ENCODE measurements at places on chromosomes 6 and 20.

GRCh38 chr6:156279261-156279969 is 497.8 kb upstream of the ARID1B start:
- DNase-seq: no peak

- DNase-seq: no peak
Measured at GRCh38 chr6:56727097-56727850, 84.6 kb upstream of the DST start.

- DNase-seq: no peak
Measured at GRCh38 chr20:35279533-35280174, 1.7 kb upstream of the MMP24OS start.

DNA sequence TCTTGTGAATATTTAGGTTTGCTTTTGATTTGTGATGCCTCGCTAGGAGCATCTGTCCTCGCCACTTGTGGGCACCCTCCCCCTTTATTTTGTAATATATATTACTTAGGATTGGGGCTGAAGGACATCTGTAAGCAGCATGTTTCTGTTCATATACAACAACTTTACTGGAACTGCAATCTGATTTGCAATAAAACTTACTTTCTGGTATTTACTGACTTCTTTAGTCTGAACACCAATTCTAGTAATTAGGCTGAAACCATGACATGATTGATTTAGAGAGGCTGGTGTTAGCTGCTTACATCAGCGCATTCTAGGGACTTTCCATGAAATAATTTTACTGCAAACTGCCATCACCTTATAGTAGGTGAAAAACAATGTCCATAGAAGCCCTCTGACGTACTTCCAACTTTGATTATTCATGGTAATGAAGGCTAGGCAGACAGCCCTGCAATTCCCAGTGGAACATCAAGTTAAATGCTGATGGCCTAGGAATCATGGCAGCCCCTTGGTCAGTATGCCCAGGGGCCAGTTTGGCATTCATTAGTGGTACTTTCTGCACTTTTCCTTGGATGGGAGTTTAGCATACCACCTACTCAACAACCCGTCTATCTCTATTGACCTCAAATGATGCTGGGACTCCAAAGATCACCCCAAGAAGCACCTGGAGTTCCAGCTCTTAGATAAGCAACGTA is 132.9 kb upstream of the MCHR2 start:
- no peak for DNase-seq

- no peak for DNase-seq
Measured at GRCh38 chr20:2942439-2942838, 69.2 kb downstream of the PTPRA start.

DNA sequence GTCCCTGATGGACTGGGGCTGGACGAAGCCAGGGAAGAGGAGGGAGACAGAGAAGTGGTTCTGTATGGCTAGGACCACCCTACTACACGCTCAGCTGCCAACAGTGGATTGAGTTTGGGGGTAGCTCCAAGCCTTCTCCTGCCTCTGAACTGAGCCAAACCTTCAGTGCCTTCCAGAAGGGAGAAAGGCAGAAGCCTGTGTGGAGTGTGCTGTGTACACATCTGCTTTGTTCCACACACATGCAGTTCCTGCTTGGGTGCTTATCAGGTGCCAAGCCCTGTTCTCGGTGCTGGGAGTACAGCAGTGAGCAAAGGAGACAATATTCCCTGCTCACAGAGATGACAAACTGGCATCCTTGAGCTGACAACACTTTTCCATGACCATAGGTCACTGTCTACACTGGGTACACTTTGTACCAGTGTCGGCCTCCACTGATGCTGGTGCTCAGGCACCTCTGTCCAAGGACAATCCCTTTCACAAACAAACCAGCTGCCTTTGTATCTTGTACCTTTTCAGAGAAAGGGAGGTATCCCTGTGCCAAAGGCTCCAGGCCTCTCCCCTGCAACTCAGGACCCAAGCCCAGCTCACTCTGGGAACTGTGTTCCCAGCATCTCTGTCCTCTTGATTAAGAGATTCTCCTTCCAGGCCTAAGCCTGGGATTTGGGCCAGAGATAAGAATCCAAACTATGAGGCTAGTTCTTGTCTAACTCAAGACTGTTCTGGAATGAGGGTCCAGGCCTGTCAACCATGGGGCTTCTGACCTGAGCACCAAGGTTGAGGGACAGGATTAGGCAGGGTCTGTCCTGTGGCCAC is 11.3 kb upstream of the RBCK1 start:
- DNase-seq: no peak

DNA sequence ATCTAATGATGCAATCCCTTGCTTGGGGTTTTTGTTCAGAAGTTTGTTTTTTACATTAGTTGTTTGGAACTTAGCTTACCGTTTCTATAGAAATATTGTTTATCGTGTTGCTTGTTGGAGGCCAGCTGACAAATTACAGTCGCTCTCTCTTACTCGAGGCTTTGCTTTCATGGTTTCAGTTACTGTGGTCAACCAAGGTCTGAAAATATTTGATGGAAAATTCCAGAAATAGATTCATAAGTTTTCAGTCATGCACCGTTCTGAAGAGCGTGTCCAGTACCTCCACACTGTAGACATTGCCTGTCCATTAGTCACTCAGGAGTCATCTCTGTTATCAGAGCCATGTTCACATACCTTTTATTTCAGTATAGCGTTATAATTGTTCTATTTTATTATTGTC is 47.9 kb downstream of the DEK start:
- DNase-seq: no peak

- no peak for DNase-seq
Measured at GRCh38 chr20:59821788-59822187, 111.6 kb downstream of the SYCP2 start.

- no peak for DNase-seq
Measured at GRCh38 chr6:80363501-80364122, 257.1 kb downstream of the BCKDHB start.

DNA sequence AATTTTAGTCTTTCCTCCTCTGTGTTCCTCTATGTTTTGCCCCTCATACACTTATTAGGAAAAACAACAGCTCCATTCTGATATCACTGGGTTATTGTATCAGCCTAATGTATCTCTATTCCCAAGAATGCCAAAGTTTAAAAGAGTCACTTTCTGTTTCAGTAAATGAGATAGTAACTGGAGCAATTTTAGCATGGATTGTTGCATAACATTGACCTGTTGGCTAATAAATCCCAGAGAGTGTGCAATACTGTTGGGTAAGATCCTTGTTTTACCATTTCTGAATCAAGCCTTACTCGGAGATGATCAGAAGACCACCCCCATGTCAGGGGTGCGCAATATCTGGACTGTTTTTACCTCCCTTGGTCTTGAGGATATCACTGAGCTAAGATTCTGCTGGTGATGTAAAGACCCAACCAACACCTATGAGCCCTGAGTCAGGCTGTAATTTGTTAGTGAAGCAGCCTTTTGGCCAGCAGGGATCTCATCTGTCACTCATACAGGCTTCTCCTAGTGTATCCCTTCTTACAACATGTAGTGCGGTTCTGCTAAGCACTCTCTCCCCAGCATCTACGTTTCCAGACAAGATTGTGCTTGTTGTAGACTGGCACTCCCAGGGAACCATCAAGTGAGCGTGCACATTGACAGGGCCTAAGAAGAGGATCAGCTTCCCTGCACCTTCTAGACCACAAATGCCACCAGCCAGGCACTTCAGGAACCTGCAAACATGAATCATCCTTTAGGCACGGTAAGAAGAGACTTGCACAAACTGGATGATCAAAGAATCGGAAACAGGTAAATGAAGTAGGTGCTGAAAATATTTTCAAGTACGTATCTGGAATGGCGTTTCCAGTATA is 11.5 kb upstream of the IPCEF1 start:
- no peak for DNase-seq

GRCh38 chr6:109315341-109316110 is 66.7 kb downstream of the CD164 start:
- DNase-seq: no peak

DNA sequence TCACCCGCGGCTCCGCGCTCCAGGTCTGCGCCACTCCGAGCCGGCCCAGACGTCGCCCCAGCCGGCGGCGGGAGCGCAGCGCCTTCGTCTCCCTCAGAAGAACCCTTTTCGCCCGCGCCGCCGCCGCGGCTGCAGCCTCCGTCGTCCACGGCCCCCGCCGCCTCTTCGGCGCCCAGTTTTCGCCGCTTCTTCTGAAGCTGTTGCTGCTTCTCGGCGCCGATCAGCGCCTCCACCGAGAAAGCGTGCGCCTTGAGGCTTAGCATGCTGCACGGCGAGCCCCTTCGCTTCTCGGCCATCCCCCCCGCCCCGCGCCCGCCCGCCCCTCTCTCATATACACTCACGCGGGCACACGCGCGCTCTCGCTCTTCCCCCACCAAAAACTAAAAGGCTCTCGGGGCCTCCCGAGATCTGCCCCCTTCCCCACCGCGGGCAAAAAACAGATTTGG is 489 bp downstream of the TBX18 start:
- no peak for DNase-seq

DNA sequence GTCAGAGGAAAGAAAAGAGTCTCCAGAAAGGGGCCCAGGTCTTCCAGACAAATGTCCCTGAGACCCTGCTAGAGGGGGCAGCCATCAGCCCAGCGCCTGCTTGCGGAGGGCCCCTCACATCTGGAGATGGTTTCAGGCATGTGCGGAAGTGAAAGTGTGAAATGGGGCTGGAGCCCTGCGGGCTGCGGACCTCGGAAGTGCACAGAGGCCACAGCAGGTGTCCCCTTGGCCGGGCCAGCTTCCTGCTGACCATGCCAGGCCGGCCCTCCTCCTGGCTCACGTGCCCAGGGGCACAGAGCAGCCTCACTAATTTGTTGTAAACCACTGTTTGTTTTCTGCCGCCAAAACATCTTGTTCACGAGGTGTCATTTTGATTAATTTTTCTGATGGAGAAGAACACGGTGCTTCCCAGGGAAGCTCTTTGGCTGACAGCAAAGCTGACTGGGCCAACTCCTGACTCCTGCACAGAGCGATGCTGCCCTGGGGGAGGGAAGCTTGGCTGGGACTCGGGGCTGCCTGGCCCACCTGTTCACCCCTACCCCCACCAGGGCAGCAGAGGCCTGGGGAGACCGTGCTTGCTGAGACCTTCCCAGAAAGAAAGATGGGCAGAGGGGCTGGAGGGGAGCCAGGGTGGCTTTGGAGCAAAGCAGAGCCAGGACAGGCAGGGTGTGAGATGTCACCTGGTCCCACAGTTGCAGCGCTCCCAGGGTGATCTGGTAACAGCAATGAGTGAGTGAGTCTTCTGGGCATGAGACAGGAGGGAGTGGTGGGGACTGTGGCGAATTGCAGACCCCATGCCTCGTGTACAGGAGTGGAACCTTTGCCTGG is 54.2 kb downstream of the BCAS4 start:
- DNase-seq: no peak

DNA sequence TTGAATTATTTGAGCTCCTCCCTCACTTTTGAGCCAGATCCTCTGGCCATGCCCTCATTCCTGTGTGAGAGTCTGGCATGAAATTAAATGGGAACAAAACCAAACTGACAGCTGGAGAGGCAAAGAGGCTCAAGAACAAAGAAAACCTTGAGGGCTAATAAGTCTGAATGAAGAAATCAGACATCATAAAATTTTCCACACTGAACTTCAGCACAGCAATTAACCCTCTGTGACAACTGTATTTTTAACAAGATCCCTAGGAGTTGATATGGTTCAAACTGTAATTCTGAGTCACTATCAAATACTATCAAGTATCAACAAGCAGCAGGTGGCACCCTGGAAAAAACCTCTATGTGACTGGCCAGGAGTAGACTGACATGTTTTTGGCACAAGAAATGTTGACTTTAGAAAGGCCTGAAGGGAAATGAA is 109.4 kb upstream of the EMILIN3 start:
- DNase-seq: no peak

GRCh38 chr6:9933677-9934076 is 481.2 kb downstream of the TFAP2A start:
- no peak for DNase-seq

GRCh38 chr6:26087284-26088115 is at the start of gene HFE:
Gene HFE (plus strand): TSS chr6:26087429. CDS start chr6:26087441, 12 bp downstream.
- DNase-seq: no peak

- DNase-seq: no peak
Measured at GRCh38 chr6:142008781-142009180, 123.9 kb upstream of the GJE1 start.

- DNase-seq: no peak
Measured at GRCh38 chr6:88566746-88567534, 396.5 kb downstream of the RNGTT start.

DNA sequence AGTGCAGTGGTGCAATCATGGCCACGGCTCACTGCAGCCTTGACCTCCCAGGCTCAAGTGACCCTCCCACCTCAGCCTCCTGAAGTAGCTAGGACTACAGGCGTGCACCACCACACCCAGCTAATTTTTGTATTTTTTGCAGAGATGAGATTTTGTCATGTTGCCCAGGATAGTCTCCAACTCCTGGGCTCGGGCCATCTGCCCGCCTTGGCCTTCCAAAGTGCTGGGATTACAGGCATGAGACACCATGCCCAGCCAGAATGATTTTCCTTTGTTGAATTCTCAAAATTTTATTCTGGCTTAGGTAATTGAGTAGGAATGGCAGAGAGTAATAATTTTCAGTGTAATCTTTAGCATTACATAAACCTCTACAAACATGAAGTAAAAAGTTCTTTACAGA is 37.1 kb downstream of the SLC16A10 start:
- no peak for DNase-seq
